ENCODE measurements at places on chromosomes 12 and 14. TPM values are rescaled to one million over a fixed set of nuclear protein-coding genes. Genes with fewer than 3 reads are reported as not detected.

The CCDC197 gene
- not detected for polyA plus RNA-seq

The ENDOU gene
- polyA plus RNA-seq, result 1.3 TPM

The PHC1 gene
- 73.2 TPM for polyA plus RNA-seq

The STON2 gene
- 5.4 TPM for polyA plus RNA-seq

The IFNG-AS1 gene
- polyA plus RNA-seq, result 0.07 TPM

The C2CD5 gene
- polyA plus RNA-seq, result 45.7 TPM

The TRIM9 gene
- 1.8 TPM for polyA plus RNA-seq
